Thoracic aorta (tissue), 2 donors: ENCODE measurements at places on chromosomes 11 and 22. TPM values are rescaled to one million over a fixed set of nuclear protein-coding genes. Genes with fewer than 3 reads are reported as not detected.
A peak's percentile ranks its signal among the peaks of the same experiment; 100 is the strongest.

The APOBEC3B gene
- not detected for total RNA-seq

- no peaks in the 10 kb centered on the region for H3K36me3 ChIP-seq
- H3K27ac ChIP-seq, result no peak overlapping the region
- no peak overlapping the region for H3K4me3 ChIP-seq
- no peaks in the 10 kb centered on the region for H3K27me3 ChIP-seq
These were observed 9.6 kb downstream of the F2 start for GRCh38 chr11:46728659-46729040.

GRCh38 chr22:39419096-39419495 is 19.5 kb downstream of the TAB1 start:
- H3K27me3 ChIP-seq, result no peaks in the 10 kb centered on the region
- no peaks in the 10 kb centered on the region for H3K4me1 ChIP-seq
- H3K27ac ChIP-seq, result no peak overlapping the region
- H3K4me3 ChIP-seq, result no peak overlapping the region
- DNase-seq, result no peak

DNA sequence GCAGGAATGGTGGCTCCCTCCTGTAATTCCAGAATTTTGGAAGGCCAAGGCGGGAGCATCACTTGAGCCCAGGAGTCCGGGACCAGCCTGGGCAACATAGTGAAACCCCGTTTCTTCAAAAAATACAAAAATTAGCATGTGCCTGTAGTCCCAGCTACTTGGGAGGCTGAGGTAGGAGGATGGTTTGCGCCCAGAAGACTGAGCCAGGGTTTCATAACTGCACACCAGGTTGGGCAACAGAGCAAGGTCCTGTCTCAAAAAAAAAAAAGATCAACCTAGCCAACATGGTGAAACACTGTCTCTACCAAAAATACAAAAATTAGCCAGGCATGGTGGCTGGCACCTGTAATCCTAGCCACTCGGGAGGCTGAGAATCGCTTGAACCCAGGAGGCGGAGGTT is 6.4 kb downstream of the A4GALT start:
- H3K27me3 ChIP-seq, result no peaks in the 10 kb centered on the region
- H3K4me1 ChIP-seq, result peaks cover 13% of the 10 kb centered on the region
- H3K36me3 ChIP-seq, result no peaks in the 10 kb centered on the region

DNA sequence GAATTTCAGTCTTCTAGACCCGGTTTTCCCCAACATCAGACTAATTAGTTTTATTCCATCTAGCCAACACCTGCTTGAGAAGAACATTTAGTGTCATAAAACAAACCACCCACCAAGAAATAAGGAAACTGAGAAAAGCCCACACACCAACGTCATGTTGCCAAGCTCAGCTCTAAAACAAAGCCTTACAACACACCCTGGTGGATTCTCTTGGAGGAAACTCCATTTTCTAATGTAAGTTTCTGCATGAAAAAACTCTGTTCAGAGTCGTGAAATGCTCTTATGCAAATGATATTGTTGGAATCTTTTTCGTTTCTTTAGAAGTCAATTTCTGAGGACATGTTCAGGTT is 105.0 kb upstream of the RAG2 start:
- no peaks in the 10 kb centered on the region for H3K4me1 ChIP-seq
- no peaks in the 10 kb centered on the region for H3K36me3 ChIP-seq
- no peak overlapping the region for H3K4me3 ChIP-seq
- H3K27me3 ChIP-seq, result no peaks in the 10 kb centered on the region
- DNase-seq, result no peak

The OR4D5 gene
- total RNA-seq, result not detected

DNA sequence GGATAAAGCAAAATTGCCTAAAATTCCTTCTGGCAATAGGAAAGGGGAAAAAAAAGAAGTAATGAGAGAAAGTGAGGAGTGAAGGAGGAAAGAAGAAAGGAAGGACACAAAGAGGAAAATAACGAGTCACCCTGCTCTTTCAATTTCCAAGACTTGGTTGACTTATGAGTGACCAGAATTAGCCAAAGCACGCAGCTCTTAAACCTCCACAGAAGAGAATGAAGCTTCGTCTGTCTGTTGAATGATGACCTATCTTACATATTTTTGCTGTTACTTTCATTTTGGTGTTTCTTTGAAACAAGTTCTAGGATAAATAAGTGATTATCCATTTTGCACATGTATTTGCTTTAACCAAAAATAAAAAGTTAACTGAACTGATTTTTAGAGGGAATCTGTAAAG is 728 bp downstream of the MMP27 start:
- no peak overlapping the region for H3K4me3 ChIP-seq
- no peaks in the 10 kb centered on the region for H3K36me3 ChIP-seq
- no peaks in the 10 kb centered on the region for H3K4me1 ChIP-seq
- no peak for DNase-seq
- H3K27me3 ChIP-seq, result no peaks in the 10 kb centered on the region

The FAM180B gene
- total RNA-seq, result 0.27 TPM

DNA sequence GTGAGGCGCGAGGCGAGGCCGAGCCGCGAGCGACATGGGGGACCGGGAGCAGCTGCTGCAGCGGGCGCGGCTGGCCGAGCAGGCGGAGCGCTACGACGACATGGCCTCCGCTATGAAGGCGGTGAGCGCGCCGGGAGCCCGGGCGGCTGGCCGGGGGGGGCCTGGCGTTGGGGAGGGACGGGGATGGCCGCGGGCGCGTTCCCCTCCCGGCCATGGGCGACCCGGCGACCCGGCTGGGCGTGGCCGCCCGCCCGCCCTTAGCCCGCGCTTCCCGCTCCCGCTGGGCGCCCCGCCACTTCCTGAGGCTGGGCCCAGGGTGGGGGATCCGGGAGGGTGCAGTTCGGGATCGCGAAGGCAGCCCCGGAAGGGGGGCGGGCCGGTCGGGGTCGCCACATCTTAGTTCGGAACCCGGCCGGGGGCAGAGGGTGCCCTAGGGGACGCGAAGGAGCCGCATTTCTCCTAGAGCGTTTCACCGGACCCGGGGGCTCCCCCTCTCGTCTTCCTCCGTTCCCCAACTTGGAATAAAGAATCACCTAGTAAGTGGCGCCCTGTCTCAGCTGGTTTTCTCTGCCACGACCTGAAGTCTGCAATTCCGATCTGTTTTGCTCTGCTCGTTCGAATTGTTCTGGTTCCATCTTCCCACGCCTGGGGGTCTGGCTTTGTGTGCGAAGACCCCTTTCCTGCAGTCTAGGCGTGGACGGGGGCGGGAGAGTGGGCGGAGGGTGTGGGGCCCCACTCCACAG is 536 bp downstream of the YWHAH start:
- DNase-seq, result no peak
- H3K27ac ChIP-seq, result peak overlapping the region; percentile 89
- H3K36me3 ChIP-seq, result no peaks in the 10 kb centered on the region
- peak overlapping the region; percentile 99 for H3K4me3 ChIP-seq
- H3K27me3 ChIP-seq, result no peaks in the 10 kb centered on the region
- peaks cover 43% of the 10 kb centered on the region for H3K4me1 ChIP-seq

DNA sequence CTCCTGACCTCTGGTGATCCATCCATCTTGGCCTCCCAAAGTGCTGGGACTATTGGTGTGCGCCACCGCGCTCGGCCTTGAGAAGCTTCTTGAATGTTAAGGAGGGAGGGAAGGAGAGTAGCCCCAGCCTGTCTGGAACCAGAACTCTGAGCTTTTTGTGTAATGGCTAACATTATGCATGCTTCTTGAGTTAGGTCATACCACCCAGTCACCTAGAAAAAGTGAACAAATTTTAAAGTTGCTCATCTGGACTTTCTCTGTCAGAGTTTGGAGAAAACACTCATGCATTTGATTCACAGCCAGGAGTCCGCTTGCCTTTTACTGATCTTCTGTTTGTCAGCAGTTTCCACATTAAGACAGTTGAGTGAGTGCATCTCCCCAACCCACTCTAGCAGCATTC is 82.1 kb downstream of the PPP6R3 start:
- H3K4me1 ChIP-seq, result peaks cover 27% of the 10 kb centered on the region
- no peak overlapping the region for H3K4me3 ChIP-seq
- H3K27me3 ChIP-seq, result no peaks in the 10 kb centered on the region

- H3K36me3 ChIP-seq, result no peaks in the 10 kb centered on the region
- no peak overlapping the region for H3K27ac ChIP-seq
- DNase-seq, result no peak
- no peaks in the 10 kb centered on the region for H3K27me3 ChIP-seq
- H3K4me3 ChIP-seq, result no peak overlapping the region
These were observed 151.7 kb downstream of the UVRAG start for GRCh38 chr11:75966537-75967287.

The SCN2B gene
- total RNA-seq, result not detected

GRCh38 chr11:28524098-28524497 is 415.9 kb downstream of the METTL15 start:
- no peaks in the 10 kb centered on the region for H3K4me1 ChIP-seq
- H3K4me3 ChIP-seq, result no peak overlapping the region
- H3K27me3 ChIP-seq, result no peaks in the 10 kb centered on the region
- H3K27ac ChIP-seq, result no peak overlapping the region
- DNase-seq, result no peak

The GLYAT gene
- not detected for total RNA-seq

DNA sequence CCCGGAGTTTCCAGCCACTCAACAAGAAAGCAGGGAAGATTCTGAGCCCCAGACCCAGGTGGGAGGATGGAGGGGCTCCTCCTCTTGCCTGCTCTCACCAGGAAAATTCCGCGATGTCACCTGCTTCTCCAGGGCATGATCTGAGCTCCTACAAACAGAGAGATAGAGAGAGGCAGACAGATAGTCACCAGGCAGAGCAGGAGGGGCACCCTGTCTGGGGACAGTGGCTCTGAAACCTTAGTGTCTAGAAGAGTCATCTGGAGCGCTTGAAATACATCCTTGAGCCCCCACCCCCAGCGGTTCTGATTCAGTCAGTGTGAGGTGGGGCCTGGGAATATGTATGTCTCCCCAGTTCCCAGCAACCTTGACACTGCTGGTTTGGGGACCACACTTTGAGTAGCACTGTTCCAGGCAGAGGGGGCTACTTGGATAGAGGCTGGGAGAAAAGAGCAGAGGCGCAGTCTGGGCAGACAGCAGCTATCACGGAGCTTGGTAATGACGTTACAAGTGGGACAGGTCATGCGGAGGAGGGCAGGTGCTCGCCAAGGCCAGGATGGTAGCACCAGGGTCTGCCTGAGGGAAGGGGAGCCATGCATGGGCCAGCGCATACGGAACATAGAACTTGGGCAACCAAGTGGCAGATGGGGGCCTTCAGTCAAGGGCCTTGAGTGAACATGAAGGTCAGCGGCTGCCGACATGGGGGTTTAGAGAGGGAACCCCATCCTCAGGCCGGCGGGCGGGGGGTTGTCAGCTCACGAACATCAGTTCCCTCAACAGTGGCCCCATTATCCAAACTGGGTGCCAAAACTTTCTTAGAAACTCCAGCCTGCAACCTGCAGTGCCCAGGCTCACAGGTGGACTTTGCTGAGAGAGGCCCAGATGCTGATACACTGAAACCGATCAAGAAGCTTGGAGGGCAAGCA is 60.9 kb upstream of the MYEOV start:
- no peak for DNase-seq
- no peaks in the 10 kb centered on the region for H3K4me1 ChIP-seq
- no peak overlapping the region for H3K4me3 ChIP-seq
- H3K36me3 ChIP-seq, result no peaks in the 10 kb centered on the region

DNA sequence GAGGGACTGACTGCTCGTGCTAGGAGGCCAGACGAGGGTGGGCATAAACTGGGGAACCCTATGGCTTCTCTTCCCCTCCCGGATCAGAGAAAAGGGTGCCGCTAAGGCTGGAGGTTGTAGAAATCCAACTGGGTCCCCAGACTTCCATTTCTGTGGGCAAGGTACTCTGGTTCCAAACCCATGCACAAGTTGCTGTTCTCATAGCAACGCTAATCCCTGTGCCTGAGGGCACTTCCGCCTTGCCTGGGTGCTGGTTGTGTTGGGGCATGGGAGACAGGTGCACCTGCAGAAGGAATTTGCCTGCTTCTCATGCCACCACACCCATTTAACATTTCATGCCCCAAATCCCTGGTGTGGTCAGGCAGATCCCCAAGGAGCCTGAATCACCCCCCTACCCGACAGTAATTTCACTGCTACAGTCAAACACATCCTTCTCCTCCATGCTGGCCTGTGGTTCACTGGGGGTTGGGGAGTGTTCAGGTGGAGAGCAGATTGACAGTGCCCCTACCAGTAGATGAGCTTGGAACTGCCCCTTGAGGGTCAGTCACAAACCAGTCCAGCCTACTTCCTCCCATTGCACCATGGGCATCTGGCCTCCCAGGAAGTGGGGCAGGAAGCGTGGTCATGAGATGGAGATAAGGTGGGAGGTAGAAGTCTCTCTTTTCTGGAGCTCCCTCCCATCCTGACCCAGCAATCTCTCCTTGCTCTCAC is 1.2 kb downstream of the C2CD2L start:
- peak overlapping the region; percentile 65 for H3K27ac ChIP-seq
- peaks cover 42% of the 10 kb centered on the region for H3K4me1 ChIP-seq
- no peak for DNase-seq
- H3K4me3 ChIP-seq, result peak overlapping the region; percentile 99

The POU2AF1 gene
- total RNA-seq, result not detected

DNA sequence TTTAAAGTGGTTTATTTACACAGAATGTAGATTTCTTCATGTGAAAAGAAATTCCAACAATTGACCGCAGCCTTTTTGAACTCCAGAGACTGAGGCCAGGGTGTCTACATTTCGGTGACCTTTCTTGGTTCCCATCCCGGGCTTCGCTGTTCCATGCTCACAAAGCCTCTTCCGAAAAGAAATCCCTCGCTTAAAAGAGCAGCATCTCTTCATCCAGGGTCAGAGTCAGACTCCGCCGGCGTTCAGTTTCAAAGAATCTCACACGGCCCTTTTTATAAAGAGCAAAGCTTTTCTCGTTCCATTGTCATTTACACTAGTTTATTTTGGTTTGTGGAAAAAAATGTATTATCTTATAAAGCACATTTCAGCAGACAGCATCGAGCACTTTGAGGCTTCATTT is 530.6 kb upstream of the B3GAT1 start:
- H3K27ac ChIP-seq, result no peak overlapping the region
- H3K27me3 ChIP-seq, result no peaks in the 10 kb centered on the region
- H3K4me3 ChIP-seq, result no peak overlapping the region
- DNase-seq, result no peak
- no peaks in the 10 kb centered on the region for H3K4me1 ChIP-seq

The AQP11 gene
- total RNA-seq, result not detected

GRCh38 chr11:45158891-45159605 is 12.6 kb downstream of the PRDM11 start:
- no peaks in the 10 kb centered on the region for H3K36me3 ChIP-seq
- no peak for DNase-seq
- no peaks in the 10 kb centered on the region for H3K27me3 ChIP-seq
- H3K4me1 ChIP-seq, result peaks cover 89% of the 10 kb centered on the region
- H3K4me3 ChIP-seq, result no peak overlapping the region
- H3K27ac ChIP-seq, result peak overlapping the region; percentile 74

- peaks cover 30% of the 10 kb centered on the region for H3K36me3 ChIP-seq
- H3K27me3 ChIP-seq, result no peaks in the 10 kb centered on the region
- H3K27ac ChIP-seq, result no peak overlapping the region
- no peak overlapping the region for H3K4me3 ChIP-seq
These were observed 32.8 kb downstream of the RRM1 start for GRCh38 chr11:4127357-4127756.

The TTC9C gene
- 9.1 TPM for total RNA-seq
